Activated CD4-positive, alpha-beta T cell treated with anti-CD3 and anti-CD28 coated beads for 48 hours (primary cell): ENCODE measurements at places on chromosomes 7 and 10.

- no peak for DNase-seq
Measured at GRCh38 chr10:35251373-35252100, 84.8 kb upstream of the CCNY start.

GRCh38 chr10:122461367-122461728, at the start of gene HTRA1:
Gene HTRA1 (plus strand): TSS chr10:122461553. CDS start chr10:122461653, 100 bp downstream.
- DNase-seq = no peak

- DNase-seq = no peak
Measured at GRCh38 chr10:59580026-59580863, 129.4 kb downstream of the SLC16A9 start.

DNA sequence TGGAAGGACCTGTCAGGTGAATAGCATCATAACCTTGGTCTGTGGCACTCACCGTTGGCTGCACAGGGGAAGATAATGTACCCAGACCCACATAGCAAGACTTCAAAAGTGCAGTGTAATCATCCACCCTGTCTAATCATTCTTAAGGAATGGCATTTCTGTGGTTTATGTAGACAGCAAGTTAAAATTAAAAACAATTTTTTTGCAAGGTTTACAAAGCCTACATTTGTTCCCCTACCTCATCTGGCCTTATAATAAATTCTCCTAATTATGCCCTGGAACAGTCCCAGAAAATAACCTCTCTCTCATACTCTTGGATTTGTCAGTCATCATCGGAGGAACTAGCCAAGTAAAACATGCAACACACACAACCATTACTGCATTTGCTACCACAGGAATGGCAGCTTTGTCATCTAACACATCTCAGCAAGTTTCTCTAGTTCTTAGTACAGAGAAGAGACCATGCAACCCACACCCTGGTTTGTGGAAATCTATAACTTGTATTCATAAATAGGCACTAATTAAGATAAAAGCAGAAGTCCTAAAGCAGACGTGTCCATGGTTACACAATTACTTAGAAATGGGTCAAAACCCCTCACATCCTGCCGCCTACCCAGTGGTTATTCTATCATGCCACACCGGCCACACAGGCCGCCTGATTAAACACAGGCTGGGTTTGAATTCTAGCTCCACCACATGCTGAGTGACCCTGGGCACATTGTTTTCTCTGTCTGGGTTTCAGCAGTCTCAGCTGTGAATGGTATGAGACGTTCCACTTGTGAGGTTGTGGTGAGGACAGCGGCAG, 19.1 kb downstream of the ABLIM1 start:
- no peak for DNase-seq

DNA sequence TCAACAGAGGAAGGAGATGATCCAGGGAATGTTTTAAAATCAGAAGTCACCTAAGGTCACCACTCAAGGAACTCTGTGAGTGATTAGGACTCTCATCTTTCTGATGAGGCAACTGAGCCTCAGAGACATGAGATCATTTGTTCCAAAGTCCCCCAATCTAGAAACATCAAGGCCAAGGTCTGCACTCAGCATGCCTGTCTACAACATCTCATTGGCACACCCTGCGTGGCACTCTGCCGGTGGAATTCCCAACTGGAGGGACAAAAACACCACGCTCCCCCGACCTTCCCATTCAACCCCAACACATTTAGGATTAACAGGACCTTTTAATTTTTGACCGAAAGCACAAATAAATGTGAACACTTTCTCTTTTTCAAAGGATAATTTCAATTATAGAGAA, 31.4 kb downstream of the CPXM2 start:
- no peak for DNase-seq

GRCh38 chr10:79380946-79381721, 33.9 kb downstream of the PPIF start:
- no peak for DNase-seq

DNA sequence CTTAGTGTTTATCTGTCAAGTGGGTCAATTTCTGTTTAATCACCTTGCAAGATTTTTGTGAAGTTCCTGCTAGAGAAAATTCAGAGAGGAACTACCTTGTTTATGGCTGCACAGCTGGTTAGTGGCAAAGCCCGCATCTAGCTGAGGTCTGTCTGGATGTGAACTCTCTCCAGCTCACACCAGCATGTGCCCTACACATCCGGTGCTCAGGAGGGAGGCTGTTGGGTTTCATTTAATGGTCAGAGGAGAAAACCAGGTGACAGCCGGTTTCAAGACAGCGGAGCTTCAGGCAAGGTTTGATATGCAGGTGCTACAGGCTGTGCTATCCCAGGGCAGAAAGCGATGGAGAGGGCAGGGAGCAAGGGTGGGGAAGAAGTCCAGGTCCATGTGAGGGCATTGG, 351.1 kb downstream of the ACTR3B start:
- DNase-seq = no peak
